Stimulated activated CD8-positive, alpha-beta memory T cell treated with anti-CD3 and anti-CD28 coated beads, Interleukin-15, amount 100 ng/mL, for 24 hours (primary cell): ENCODE measurements at places on chromosomes 3 and 15.

DNA sequence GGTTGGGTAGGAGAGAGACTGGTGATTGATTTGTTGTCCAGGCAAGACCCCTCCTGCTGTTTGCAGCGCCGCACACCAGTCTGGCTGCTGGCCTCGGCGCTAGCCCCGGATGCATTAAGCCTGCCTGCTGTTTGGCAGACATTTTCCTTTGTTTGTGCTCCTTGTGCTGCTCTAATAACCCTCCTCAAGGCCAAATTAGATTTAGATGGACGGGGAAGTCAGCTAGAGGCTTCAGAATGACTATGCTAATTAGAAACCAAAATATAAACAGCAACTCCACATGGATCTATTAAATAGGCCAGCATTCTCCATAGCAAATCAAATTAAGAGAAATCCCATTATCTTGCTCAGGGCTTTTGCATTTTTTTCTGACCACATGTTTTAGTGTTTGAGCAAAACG lies 445.2 kb downstream of the SQOR start:
- no peak for DNase-seq

DNA sequence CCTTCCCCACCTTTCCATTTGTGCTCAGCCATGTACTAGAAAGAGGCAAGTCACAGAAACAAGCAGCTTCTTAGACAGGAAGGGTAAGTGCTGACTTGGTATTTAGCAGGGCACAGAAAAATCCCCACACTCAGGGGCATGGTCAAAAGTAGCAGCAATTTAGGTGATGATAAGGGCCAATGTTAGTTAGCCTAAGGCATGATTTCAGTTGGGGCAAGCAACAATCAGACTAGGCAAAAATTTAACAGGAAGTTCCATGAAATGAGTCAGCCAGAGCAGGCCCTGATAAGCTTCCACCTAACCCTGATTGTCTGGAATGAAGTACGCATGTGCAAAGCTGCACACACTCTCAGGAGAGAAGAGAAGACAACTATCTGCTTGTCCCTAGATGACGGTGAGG lies 423.4 kb upstream of the UBE2E2 start:
- no peak for DNase-seq

DNA sequence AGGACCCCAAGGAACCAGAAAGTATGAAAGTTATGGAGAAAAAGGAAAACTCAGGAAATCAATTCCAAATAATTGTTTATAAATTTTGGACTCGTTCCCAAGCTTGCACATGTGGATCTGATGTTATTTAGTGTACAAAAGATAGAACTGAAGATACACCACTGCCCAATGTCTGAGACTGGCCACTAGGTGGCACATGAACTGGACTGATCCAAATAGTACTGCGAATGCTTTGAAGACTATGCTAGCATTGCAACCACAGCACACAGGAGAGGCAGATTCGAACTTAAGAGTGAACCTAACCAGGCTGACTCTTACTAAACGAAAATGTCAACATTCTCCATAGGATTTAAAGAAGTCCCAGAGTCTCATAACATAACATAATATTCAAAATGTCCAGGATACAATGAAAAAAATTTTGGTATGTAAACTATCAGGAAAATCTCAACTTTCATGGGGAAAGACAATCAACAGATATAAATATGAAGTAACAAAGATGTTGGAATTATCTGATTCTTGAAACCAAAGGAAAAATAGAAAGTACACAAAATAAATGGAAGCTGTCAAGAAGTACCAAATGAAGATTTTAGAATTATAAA lies 596.7 kb downstream of the FGF12 start:
- DNase-seq, result no peak

- DNase-seq, result no peak
These were observed 274.7 kb upstream of the CTNNB1 start for GRCh38 chr3:40924559-40925141.

- no peak for DNase-seq
These were observed 32.8 kb upstream of the PRR20G start for GRCh38 chr3:127320529-127321121.

DNA sequence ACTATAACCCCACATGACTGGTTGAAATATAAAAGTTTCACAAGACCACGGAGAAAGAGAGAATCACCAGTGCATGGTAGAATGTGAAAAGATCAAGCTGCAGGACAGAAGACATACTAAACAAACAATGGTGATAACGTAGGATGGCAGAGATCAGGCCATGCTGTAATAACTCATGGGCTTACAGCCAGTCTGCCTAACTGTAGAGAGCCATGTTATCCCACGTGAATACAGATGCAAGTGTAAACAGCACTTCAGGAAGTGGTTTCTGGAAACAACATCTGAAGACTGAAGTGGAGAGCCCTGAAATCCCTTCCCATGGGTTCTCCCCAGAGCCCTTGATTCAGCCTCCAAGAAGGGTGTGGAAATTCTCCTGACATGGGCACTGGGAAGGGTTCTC lies 103.2 kb upstream of the SLCO2A1 start:
- no peak for DNase-seq
